ENCODE measurements at places on chromosomes 16 and 17.

GRCh38 chr17:31309556-31309955, 4.3 kb downstream of the EVI2B start:
- DNase-seq: no peak

- DNase-seq: no peak
Measured at GRCh38 chr17:61456688-61457225, 4.5 kb downstream of the TBX4 start.

DNA sequence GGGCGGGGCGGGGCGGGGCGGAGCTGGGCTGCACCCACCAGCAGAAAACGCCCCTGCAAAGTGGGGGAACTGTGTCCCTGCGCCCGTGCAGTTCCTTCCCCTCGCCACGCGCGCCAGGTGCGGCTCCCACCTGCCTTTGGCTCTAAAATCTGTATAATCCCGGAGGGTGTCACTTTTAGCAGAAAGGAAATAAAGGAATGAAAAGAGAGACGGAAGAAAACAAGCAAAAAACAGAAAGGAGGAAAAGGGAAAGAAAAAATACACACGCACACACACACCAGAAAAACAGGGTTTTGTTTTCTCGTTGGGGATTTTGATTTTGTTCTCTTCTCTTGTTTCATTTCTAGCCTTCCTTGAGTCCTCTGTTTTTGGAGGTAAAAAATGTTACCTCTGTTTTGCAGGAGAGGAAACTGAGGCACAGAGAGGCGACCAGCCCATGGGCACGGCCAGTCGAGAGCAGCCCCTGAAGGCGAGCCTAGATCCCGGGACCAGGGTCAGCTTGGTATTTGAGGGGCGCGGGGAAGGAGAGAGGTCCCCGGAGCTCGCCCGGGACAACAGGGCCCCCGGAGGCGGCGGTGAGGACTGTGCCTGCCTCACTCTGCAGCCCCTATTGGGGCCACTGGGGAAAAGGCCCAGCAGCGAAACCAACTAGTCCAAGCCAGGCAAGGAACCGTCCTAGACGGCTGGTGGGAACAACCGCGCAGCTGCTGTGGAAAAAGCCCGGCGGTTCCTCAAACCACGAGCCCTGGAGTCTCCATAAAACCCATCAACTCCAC, 594 bp upstream of the CARHSP1 start:
- peak; percentile 58 for DNase-seq

- DNase-seq: peak; percentile 63
Measured at GRCh38 chr17:39863918-39864746, at the start of gene IKZF3. IKZF3 (minus strand) TSS chr17:39864312; CDS start chr17:39864126, 186 bp downstream.

DNA sequence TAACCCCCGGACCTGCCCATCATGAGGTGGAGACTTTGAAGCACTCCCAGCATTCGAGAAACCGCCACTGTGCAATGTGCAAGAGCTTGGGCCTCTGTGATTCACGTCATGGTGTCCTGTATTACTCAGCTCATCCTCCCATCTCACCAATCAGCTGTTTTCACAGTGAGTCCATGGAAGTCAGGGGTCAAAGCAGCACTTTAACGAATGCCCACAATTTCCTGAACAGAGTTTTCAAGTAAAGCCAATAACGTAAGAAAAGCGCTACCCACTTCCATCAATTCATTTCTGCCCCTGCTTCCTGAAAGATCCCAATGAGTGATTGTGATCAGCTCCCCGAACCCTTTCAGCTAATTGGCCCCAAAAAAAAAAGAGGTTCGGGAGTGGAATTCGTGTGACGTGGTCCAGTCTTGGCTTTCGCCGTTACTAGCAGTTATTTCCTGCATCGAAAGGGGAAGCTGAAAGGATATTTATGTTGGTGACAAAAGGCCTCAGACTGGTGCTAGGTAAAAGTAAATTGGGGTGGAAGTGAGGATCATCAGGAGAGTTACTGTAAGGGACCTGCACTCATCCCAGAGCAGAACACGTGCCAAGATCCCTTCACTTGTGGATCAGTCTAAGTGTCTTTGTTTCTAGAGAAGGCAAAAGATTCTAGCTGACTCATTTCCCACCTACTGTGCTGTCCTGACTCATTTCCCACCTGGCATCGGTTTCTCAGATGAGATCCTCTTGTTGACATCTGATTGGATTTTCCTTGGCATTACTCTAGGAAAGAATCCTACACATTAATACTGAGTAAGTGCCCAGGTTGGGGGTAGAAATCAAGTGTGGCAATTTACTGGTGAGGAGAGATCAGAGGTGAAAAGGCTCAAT, 136.7 kb upstream of the NUDT7 start:
- DNase-seq: no peak

GRCh38 chr17:62687997-62688396, 60.5 kb downstream of the MRC2 start:
- DNase-seq: no peak

DNA sequence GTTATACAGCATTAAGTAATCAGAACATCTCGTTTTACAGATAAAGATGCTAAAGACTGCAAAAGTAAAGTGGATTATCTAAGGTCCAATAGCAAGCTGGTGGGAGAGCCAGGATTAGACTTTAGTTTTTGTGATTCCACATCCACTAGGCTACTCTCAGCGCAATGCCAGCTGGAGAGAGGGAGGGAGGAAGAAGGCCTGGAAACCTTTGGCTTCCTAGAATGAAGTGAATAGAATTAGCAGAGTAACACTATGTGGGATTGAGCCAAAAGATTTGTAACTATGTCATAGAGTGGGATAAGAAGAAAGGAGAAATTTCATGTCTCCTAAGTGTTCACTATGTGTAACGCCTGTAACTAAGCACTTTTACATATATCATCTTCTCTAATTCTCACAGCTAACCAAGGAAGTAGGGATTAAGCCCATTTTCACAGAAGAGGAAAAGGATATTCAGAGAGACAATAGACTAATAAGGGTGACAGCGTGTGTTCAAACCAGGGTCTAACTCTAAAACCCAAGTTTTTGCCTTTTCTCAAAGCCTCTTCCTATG, 25.4 kb upstream of the NSRP1 start:
- DNase-seq: no peak

DNA sequence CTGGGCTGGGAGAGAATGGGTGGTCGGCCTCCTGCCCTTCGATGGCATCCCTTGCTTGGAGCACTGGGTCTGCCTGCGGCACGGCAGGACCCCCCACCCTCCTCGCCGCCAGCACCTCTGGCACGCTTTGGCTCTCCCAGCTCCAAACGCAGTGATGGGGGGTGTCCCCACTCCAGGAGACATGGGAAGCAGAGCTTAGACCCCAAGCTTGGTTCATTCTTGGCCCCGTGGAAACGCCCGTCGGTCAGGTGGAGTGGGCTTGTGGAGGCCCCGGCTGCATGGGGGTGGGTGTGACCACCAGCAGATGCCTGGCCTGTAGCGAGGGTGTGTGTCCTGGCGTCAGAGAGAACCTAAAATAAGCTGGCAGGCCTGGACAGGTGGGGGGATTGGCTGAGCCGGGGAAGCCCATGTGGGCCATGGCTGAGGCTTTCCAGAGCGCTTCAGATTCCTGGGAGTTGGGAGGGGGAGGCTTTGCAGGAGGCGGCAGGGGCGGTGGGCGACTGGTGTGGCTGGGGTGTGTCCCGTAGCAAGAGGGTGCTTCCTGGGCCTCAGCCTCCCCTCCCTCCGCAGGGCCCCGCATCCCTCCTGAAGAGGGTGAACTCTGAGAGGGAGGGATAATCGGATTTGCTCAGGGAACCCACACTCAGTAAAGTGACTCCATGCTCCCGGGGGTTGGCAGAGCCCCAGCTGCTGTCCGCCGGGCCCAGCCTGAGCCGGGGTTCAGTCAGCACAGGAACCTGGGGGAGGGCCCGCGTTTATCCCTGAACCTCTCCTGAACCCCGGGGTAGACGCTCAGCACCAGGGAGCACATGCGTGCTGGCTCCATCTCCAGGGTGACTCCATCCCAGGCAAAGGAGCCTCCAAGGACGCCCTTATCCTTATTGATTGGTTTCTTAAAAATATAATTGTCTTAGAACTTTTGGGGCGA, 3.4 kb downstream of the CACNA1H start:
- no peak for DNase-seq

DNA sequence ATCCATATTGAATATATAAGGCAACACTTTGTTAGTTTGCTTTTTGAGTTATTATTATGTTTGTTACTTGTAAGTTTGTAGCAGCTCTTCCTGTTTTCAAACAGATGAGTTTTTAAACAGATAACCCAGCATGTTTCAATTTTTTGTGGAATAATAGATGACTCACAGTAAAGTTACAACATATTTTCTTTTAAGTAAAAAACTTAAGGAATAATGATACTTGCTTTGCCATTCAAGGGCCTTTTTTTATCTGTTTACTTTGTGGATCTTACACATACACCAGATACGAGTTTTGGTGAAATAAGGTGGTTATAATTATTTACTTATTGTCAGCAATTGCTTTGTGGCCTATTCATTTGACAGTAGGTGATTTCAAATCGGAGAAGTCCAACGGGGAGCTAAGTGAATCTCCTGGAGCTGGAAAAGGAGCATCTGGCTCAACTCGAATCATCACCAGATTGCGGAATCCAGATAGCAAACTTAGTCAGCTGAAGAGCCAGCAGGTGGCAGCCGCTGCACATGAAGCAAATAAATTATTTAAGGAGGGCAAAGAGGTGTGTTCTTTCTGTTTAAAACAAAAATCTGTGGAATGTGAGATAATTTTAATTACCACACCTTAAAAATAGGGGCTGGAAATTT, 66.3 kb downstream of the BPTF start:
- peak; percentile 32 for DNase-seq

DNA sequence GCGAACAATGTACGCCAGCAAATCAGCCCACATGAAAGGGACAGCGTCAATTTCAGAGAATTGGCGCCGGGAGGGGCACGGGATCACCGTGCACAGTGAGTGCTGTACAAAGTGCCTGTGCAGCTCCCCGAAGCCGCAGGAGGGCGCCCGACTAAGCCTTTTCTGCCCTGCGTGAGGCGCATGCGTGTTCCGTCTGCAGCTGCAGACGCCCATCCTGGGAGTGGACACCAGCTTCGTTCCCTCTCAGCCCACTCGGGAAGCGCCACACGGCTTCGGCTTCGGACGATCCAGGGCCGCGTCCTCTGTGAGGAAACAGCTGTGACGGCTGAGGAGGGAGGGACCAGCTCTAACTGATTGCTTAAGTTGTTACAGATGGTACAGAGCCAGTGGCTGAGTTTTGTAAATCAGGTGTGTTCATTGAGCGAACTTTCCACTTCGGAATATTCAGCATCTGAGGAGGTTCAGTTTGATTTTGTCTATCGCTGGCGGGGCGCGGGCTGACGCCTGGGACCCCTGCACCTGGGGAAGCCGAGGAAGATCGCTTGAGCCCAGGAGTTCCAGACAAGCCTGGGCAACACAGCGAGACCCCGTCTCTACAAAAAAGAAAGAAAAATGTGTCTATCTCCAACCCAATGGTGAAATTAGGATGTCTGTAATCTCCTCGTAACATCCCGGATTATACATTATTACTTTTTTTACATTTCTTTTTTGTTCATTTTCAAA, 15.4 kb upstream of the ZNF287 start:
- peak; percentile 98 for DNase-seq

DNA sequence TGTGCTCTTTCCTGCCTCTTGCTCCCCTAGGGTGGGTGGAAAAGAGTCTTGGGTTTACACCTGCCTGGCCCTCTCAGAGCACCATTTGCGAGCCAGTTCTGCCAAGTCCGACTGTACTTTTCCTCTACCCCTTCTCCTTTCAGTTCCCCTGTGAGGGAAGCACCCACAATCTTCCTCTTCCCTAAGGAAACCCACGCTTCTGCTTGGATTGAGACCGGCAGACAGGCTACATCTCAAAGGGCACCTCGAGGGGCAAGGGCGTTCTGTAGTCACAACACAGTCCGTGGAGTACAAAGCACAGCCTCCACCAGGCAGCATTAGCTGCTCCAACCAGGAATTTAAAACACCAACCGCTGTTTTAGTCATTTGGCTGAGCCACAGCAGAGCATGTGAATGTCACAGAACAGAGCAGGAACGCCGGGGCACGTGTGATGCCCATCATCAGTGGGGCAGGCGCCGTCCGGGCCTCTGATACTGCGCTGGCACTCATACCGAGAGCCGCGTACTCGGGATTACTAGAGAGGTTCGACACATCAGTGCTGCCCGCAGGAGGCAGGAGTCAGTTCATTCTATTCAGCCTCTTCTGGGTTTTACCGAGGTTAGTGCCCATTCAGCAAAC, 13.7 kb upstream of the MNT start:
- no peak for DNase-seq

- DNase-seq: no peak
Measured at GRCh38 chr17:4623249-4623648, 18.2 kb downstream of the ALOX15 start.

DNA sequence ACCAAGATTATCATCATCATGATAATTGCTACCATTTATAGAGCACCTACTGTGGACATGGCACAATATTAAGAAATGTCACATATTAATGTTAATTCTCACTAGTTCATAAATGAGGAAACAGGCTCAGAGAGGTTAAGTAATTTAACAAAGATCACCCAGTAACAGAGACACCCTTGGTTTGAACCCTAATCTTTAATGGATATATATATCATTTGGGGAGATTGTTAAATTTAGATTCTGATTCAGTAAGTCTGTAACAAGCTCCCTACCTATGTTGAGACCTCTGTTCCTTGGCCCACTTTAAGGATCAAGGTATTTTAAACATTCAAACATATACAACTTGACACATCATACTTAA, 804 bp upstream of the TMEM100 start:
- DNase-seq: no peak

DNA sequence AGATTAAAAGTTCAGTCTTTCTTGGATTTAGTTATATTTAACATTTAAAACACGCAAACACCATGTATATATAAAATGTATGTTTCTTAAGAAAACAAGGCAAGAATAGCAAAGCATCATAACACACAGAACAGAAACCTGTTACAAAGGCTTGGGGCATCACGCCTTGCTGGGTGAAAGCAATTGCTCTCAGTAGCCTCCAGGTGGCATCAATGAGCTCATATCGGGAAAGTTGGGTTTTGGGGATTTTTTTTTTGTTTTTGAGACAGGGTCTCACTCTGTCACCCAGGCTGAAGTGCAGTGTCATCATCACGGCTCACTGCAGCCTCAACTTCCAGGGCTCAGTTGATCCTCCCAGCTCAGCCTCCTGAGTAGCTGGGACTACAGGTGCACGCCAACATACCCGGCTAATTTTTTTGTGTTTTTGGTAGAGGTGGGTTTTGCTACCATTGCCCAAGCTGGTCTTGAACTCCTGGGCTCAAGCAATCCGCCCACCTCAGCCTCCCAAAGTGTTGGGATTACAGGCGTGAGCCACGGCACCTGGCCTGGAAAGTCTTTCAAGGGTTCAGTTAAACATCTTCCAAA, 56.9 kb downstream of the CYB5D2 start:
- DNase-seq: peak; percentile 69

DNA sequence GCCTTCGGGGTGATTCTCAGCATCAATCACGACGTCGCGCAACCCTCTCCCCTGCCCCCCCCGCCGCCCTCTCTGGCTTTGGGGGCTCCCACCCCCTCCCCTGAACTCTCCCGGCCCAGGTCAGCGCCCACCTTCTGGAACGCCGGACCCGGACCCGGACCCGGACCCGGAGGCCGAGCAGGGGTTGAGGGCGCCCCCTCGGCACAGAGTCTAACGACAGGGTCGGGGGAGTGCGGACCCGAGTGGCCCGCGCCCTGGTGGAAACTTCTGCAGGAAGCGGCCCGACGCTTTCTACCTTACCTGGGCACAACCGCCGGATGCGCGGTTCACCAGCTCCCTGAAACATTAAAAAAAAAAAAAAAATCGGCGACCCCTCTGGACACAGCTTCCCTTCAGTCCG, 16.2 kb downstream of the SALL1 start:
- no peak for DNase-seq

GRCh38 chr16:81539009-81539758, 94.6 kb downstream of the CMIP start:
- DNase-seq: no peak

GRCh38 chr17:81479175-81480071, 33.2 kb downstream of the ACTG1 start:
- DNase-seq: no peak

Measured in HuH-7 (cell line).